ENCODE measurements at places on chromosomes 2 and 18. TPM values are rescaled to one million over a fixed set of nuclear protein-coding genes. Genes with fewer than 3 reads are reported as not detected.

DNA sequence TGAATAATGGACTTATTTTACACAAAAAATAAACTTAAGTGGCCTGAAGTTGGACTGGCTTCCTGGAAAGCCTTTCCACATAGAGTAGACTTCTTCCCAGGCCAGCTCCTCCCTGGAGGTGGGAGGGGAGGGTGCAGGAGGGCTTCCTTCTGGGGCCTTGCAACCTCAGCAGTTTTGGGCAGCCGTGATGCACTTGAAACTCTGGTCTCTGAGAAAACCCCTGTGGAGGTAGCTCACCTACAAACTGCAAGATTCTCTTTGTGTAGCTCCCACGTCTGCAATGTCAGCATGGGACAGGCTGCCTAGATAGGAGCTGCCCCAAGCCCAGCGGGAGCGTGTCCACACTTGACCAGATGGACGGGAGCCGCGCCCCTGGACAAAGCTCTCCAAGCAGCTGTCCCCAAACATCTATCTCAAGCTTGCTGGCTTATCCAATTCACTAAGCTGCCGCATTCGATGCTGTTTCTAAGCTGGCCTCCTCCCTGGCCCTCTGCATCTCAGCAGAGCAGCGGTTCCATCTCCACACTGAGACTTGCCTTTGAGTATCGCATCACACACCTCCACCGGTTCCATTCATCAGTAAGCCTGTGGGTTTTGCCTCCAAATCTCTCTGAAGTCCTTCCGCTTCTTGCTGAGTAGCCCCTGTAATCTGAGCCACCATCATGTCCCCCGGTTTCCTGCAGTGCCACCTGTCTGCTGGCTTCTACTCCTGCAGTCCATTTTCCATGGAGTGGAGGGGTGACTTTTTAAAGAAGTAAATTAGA lies 1.6 kb upstream of the LPIN1 start:
- peaks cover 40% of the 10 kb centered on the region for H3K4me1 ChIP-seq
- no peak overlapping the region for H3K4me3 ChIP-seq
- no peak for DNase-seq
- no peaks in the 10 kb centered on the region for H3K27me3 ChIP-seq
- H3K36me3 ChIP-seq, result no peaks in the 10 kb centered on the region

- H3K4me3 ChIP-seq, result no peak overlapping the region
- H3K27ac ChIP-seq, result no peak overlapping the region
- no peaks in the 10 kb centered on the region for H3K27me3 ChIP-seq
- H3K4me1 ChIP-seq, result no peaks in the 10 kb centered on the region
Observed at GRCh38 chr2:101960819-101961337, 30.9 kb upstream of the IL1R2 start.

DNA sequence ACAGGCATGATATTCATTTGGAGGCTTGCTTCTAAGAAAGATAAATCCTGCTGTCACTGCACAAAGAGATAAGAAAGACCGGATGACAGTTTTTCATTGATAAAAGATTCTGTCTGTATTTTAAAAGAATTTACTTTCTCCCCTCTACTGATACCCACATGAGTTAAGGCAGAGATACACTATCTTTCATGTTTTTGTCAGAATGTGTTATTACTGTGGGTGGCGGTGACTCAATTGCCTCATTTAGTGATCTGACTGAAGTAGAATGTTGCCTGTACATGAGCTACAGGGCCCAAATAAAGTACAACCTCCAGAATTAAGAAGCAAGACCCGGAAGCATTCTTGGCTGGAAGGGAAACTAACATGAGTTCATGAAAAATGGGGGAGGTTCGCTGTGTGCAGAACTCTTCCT lies 480.0 kb downstream of the SLC4A3 start:
- H3K4me3 ChIP-seq, result no peak overlapping the region
- DNase-seq, result no peak
- H3K27ac ChIP-seq, result no peak overlapping the region
- H3K27me3 ChIP-seq, result no peaks in the 10 kb centered on the region

DNA sequence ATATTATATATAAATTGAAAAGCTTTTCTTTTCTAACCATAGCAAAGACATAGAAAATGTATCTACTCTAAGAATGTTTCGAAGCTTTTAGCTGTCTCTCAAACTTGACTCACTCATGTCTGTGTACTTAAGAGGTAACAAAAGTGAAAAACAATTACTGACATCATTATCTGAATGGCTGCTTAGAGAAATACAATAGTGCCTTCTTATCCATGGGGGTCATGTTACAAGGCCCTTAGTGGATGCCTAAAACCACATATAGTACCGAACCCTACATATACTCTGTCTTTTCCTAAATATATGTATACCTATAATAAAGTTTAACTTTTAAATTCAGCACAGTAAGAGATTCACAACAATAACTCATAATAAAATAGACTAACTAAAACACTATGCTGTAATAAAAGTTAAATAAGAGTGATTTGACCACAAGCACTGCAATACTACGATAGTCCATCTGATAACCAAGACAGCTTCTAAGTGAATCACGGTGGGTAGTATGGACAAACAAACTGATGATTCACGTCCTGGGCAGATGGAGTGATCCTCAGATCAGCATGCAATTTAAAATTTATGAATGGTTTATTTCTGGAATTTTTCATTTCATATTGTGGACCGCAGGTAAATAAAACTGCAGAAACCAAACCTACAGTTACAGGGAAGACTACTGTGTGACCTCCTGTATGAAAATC lies 246.2 kb downstream of the XIRP2 start:
- no peak overlapping the region for H3K27ac ChIP-seq
- H3K27me3 ChIP-seq, result no peaks in the 10 kb centered on the region
- no peaks in the 10 kb centered on the region for H3K4me1 ChIP-seq

Gene MAIP1
- 11.9 TPM for total RNA-seq

Gene EFR3B
- total RNA-seq, result under 0.01 TPM

Gene DNAH7
- 11.2 TPM for total RNA-seq

Measured in body of pancreas (tissue), 4 donors.